ENCODE measurements at places on chromosomes 11 and 22.

DNA sequence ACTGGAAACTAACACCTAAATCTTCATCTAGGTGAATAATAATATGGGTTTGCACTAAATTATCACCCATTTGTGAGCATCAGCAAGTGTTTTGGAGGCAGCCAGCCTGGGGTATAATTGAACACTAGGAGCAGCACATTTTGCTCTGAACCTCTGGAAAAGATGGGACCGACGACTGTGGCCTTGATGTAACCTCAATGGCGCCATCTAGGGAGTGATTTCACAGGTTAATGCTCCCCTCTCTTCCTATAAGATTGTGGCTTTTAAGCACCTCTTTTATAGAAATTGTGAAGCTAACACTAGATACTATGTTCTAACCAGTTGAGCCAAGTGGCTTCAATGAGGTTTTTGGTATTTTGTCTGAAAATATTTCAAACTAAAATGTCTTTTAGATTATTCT, 203.7 kb downstream of the NELL1 start:
- peak; percentile 68 for DNase-seq

- DNase-seq: peak; percentile 95
Observed at GRCh38 chr11:72821920-72822799, 7.9 kb downstream of the ATG16L2 start.

DNA sequence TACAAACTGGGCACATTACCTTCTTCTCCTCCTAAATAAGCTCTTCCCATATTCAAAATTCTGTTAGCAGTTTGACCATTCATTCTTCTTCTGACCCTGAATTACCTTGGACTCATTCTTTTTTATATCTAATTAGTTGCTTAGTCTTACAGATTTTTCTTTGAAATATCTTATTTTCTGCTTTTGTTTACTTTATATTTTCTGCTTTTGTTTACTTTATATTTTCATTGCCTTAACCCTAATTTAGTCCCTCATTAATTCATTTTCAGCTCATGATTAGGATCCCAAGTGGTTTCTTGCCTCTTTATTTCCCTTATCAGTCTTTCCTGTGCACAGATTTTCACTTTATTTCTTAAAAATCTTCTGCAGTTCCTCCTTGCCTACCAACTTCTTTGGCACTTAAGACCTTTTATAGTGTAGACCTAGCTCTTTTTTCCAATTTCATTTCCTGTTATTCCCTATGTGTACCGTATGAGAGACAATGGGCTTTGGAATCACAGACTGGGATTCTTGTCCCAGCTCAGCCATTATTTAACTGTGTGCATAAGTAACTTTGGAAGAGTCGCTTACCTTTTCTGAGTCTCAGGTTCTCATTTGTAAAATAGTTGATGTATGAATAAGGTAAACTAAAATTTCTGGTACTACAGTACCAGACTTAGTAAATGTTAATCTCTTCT, 39.2 kb downstream of the SIK2 start:
- no peak for DNase-seq

GRCh38 chr11:116657842-116658825, 114.7 kb downstream of the BUD13 start:
- DNase-seq: peak; percentile 29

- DNase-seq: no peak
Observed at GRCh38 chr11:3944198-3944597, 88.7 kb downstream of the STIM1 start.

DNA sequence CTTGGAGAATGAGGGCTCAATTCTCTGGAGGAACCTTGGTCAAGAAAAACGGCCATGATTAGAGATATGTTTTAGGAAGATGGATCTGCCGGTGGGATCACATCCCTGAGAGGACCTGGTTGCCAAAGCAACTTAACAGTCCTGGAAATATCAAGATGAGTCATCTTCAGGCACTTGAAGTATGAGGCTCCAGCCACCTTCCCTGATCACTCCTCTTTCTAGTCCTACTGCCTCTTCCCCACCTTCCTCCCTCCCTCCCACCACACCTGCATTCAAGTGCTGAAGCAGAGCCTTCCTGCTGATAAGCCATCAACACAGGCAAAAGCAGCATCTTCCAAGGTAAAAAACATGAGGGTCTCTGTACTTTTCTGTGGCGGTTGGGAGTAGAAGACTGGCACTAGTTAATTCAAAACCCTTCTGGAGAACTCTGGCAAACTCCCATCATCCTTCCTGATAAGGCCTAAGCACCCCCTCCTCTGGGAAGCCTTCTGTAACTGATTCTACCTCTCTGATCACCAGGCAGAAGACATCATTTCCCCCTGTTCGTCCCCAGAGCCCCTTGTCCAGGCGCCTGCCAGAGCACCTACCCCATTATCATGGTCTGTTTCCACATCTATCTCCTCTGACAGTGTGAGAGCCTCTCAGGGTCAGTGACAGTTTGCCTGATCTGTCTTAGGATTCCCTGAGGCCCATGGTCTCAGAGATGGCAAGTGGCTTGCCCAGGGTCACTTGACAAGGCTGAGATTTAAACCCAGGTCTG, 79.8 kb downstream of the CLPB start:
- DNase-seq: peak; percentile 59

DNA sequence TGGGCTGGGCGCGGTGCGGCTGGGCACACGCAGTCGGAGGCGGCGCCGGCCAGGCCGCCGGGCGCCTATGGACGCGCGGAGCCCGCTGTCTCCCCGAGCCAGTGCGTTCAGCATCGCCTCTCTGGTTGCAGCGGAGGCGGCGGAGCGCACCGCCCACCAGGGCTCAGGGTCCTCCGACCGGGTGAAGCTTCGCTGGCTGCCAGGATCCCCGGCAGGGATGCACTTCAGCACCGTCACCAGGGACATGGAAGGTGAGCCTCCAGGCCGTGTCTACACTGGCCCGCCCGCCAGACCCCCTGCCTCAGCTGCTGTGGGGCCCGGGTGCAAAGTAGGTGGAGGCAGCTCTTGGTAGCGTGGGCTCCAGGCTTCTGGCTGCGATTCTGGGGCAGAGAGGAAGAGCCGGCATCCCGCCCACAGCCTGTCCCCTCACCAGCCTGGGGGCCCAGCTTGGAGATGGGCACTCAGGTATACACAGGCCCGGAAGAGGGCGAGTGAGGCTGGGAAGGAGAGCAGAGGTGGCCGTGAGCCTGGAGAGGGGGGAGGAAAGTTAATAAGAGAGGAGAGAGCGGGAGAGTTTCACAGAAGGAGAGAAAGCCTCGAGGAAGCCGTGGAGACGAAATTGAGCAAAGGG, 1.0 kb upstream of the TBX1 start:
- DNase-seq: peak; percentile 56

GRCh38 chr11:75277991-75278790, 37.6 kb downstream of the TPBGL start:
- no peak for DNase-seq

DNA sequence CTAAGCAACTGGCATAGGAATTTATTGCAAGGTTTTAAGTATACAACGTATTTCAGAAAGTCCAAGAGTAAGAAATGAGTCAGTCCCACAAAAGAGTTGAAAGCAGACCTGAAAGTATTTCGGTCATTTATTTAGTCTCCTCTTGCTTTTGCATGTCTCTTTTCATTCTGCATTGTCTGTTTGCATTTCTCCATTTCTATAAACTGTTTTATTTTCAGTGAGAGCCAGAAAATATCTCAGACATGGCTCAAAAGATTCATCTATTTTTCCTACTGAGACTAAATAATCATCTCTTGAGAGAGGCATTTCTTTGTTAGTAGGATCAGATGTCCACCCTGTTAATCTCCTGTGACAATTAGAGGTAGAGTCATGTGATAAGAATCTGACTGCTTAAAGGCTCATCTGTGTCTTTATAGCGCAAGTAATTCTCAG, 219.1 kb upstream of the CCDC179 start:
- no peak for DNase-seq

- no peak for DNase-seq
Observed at GRCh38 chr11:89452780-89453179, 38.4 kb downstream of the NOX4 start.

DNA sequence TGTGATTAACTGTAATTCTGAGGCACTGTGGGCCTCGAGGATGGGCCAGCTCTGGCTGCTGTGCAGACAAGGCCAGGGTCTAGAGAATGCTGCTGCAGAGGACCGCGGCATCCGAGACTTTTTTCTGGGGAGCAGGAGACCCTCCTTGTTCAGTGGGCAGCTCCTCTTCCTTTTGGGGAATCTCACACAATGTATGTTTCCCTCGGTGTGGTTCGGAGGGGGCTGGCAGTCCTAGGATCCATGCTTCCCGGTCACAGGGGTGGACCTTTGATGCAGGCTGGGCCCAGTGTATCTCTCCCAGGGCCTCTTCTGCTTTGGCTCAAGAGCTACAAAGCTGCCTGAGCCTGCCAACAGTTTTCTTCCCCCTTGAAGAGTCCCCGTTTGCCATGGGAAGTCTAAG, 31.5 kb downstream of the MYEOV start:
- peak; percentile 7 for DNase-seq

- DNase-seq: no peak
Observed at GRCh38 chr11:33893711-33894397, 2.0 kb upstream of the LMO2 start.

DNA sequence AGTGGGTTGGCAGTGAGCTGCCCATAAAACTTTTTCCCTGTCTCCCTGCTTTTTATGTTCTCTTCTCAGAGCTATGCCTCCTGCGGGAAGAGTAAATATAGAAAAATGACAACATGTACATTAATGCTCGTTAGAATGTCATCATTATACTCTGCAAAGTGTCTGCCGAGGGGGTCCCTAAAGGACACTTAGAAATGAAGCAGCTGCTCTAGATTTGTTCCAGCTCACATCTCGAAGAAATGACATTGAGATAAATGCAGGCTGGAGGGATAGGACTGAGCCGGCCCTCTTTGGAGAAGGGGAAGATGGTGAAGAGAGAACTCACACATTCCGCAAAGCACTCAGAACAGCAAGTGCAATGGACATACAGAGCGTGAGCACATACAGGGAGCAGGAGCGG, 240.0 kb downstream of the NXPE2 start:
- DNase-seq: no peak

DNA sequence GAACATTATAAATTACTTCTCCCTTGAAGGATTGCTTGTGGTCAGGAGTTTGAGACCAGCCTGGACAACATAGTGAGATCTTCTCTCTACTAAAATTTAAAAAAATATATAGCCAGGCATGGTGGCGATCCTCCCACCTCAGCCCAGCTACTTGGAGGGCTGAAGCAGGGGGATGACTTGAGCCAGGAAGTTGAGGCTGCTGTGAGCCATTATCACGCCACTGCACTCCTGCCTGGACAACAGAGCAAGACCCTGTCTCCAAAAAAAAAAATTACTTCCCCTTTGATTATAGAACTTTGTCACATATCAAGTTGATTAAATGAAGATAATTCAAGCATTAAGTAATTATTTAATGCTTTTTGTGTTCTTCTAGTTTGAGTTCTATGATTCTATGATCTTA, 65.1 kb upstream of the PRODH start:
- DNase-seq: no peak

- DNase-seq: no peak
Observed at GRCh38 chr22:42154293-42155052, 23.9 kb upstream of the CYP2D6 start.

DNA sequence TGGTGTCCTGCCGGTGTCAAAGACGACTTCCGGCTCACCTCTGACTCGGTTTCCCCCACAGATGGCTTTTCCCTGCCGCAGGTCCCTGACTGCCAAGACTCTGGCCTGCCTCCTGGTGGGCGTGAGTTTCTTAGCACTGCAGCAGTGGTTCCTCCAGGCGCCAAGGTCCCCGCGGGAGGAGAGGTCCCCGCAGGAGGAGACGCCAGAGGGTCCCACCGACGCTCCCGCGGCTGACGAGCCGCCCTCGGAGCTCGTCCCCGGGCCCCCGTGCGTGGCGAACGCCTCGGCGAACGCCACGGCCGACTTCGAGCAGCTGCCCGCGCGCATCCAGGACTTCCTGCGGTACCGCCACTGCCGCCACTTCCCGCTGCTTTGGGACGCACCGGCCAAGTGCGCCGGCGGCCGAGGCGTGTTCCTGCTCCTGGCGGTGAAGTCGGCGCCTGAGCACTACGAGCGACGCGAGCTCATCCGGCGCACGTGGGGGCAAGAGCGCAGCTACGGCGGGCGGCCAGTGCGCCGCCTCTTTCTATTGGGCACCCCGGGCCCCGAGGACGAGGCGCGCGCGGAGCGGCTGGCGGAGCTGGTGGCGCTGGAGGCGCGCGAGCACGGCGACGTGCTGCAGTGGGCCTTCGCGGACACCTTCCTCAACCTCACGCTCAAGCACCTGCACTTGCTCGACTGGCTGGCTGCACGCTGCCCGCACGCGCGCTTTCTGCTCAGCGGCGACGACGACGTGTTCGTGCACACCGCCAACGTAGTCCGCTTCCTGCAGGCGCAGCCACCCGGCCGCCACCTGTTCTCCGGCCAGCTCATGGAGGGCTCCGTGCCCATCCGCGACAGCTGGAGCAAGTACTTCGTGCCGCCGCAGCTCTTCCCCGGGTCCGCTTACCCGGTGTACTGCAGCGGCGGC, 5.5 kb downstream of the B3GNT6 start:
- peak; percentile 79 for DNase-seq

DNA sequence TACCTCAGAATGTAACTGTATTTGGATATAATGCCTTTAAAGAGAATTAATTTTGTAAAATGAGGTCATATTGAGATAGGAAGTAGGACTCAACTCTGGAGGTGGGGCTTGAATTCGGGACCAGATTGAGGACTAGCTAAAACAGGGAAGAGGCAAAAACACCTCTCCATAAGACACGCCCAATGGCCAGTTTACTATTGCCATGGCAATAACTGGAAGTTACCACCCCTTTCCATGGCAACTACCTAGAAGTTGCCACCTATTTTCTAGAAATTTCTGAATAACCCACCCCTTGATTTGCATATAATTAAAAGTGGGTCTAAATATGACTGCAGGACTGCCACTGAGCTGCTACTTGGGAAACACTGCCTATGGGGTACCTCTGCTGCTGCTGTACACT, 206.4 kb downstream of the TTC28 start:
- DNase-seq: no peak

- no peak for DNase-seq
Observed at GRCh38 chr11:80007616-80008015, 566.8 kb upstream of the TENM4 start.

DNA sequence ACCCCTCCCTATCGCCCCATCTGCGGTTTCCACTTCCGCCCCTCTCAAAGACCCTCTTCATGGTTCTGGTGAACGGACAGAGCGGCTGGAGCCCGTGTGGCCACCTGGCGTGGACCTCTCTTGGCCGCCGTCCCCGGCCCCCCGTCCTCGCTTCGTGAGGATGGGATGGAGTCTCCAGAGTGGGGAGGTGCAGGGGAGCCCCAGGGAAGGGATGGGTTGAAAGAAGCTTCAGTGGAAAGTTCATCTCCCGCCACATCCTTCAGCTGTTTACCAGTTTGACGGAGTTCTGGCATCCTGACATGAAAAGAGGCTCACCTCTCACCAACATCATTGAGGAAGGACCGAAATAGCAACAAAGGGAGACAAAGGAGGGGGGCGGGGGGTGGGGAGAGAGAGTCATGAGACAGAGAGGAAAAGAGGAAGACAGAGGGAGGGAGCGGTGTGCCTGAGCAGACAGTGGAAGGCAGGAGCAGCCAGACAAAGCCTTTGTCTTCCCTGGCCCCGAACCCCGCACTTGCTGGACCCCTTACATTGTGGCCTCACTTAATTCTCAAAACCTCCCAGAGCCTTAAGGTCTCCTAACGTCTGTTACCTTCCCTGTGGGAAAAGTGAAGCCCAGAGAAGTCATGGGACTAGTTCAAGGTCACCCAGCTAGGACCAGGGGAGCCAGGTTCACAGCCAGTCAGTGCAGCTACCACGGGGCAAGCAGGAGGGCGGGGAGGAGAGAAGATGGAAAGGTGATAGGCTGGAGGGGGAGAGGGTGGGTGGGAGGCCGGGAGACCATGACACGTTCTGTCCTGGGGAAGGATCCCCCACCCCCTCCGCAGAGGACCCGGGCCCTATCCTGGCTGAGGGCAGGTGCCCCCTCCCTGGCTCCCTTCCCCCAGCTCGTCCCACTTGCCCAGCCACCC, 54.9 kb downstream of the CD6 start:
- no peak for DNase-seq

- no peak for DNase-seq
Observed at GRCh38 chr11:35553831-35554230, 28.4 kb upstream of the PAMR1 start.

All from H9 (cell line).